ENCODE measurements at places on chromosomes 12 and 14.

DNA sequence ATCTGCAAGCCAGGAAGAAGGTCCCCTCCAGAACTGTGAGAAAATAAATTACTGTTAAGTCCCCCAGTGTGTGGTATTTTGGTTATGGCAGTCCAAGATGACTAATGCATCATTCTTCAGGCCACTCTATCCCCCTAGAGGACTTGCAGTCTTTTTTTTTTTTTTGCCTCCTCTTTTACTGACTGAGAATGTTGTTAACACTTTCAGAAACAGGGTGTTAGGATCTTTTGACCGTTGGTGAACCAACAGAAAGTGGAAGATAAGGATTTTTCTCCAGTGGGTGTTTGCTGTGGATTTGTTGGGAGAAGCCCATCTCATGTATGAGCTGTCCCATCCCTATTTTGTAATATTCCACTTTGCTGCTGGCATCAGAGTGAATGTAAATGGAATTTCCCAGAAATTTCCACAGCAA is 37.8 kb downstream of the MARK3 start:
- peak; percentile 33 for DNase-seq

- DNase-seq, result peak; percentile 50
Observed at GRCh38 chr12:123546281-123546680, 12.8 kb upstream of the RILPL1 start.

DNA sequence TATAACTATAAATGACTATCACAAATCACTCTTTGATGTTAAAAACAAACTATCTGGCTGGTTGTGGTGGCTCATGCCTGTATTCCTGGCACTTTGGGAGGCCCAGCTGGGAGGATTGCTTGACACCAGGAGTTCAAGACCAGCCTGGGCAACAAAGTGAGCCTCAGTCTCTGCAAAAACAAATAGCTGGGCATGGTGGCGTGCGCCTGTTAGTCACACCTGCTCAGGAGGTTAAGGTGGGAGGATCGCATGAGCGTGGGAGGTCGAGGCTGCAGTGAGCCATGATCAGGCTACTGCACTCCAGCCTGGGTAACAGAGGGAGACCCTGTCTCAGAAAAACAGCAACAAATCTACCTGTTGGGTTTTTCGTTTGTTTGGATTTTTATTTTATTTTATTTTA is 5.4 kb downstream of the TXNRD1 start:
- DNase-seq, result no peak

- no peak for DNase-seq
Observed at GRCh38 chr12:130878193-130879185, 6.6 kb downstream of the RAN start.

GRCh38 chr14:77495334-77495733 is 3.3 kb downstream of the ISM2 start:
- no peak for DNase-seq

- DNase-seq, result no peak
Observed at GRCh38 chr14:32980178-32980901, 41.7 kb downstream of the NPAS3 start.

DNA sequence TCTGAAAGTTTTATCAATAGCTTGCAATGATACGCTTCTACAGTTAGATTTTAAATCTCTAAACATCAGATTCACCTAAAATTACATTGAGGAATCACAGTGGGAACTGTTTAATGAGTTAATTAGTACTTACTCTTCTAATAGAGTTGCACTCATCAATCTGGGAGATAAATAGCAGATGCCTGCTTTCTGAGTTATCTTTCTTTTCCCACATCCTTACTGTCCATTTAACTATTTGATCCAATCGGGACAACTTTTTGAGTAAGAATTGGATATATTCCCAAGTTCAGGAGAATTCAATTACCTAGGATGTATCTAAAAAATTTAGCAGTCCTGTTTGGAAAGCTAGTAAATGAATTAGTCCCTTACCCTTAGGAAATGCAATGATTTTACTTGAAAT is 162.3 kb downstream of the KCNH5 start:
- no peak for DNase-seq

- no peak for DNase-seq
Observed at GRCh38 chr14:33045760-33046159, 107.1 kb downstream of the NPAS3 start.

DNA sequence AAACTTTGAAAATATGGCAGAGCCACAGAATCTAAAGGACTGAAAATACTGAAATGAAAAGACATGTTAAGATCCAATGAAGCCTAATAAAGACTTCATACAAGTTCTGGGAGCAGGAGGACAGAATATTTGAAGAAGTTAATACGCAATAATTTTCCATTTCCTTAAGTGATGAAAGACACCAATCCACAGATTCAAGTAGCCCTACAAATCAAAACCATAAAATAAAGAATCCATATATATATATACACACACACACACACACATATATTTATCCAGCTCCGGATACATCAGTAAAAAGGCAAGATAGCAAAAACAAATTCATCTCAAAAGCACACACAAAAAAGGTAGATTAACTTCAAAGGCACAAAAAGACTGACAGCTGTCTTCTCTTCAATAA is 5.7 kb downstream of the NAP1L1 start:
- DNase-seq, result no peak

DNA sequence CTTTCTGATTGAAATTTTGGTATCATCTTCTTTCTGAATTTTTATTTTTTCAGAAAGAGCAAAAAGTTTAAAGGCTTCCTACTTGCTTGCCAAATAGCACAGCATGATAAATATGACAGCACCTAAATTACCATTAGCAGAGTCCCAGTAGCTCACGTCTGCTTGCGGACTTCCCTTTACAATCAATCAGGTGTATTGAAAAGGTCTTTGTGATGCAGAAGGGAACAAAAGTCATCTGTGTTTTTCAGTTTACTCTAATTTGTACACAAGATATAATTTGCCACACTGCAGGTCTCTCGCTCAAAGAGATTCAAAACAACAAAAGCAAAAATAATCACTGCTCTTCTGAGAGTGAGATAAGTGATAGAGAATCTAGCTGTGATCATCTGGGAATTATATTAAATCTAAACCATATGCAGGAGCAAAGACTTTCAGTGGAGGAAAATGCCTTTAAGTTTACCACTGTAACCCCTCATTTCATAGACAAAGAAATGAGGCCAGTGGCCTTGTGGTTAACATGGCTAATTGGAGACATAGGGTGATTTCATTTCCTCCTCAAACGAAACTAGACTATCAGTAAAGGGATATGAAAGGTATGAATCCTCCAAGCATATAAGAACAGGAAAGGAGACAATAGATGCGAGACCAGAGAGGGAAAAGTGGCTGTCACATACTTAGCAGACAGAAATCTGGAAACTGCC is 240.8 kb upstream of the TMPO start:
- DNase-seq, result no peak

GRCh38 chr12:49871263-49871561 is 28.3 kb upstream of the BCDIN3D start:
- DNase-seq, result no peak

- no peak for DNase-seq
Observed at GRCh38 chr12:114287821-114288525, 118.0 kb downstream of the TBX5 start.

DNA sequence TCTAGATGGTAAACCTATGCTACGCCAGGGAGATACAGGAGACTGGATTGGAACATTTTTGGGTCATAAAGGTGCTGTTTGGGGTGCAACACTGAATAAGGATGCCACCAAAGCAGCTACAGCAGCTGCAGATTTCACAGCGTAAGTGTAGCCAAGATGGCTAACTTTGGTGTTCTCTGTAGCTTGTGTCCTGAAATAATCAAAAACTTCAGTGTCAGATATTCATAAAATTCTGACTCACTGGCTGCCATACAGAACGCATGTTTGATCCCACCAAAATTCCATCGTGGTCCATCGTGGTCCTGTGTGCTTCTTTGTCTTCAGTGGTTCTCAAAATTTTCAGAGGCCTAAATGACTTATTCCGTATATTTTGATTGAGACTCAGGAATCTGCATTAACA is 1.3 kb downstream of the STRAP start:
- no peak for DNase-seq

GRCh38 chr12:30968211-30968610 is 41.7 kb downstream of the TSPAN11 start:
- DNase-seq, result no peak

GRCh38 chr12:132003846-132004245 is 54.1 kb downstream of the EP400 start:
- DNase-seq, result peak; percentile 70

- peak; percentile 12 for DNase-seq
Observed at GRCh38 chr14:20332431-20332787, 670 bp downstream of the CCNB1IP1 start.

- no peak for DNase-seq
Observed at GRCh38 chr14:52179141-52179790, 88.2 kb upstream of the PTGDR start.

GRCh38 chr12:53751336-53752191 is at the start of gene CISTR:
TSS of gene CISTR (minus strand) at chr12:53751979.
- no peak for DNase-seq

- DNase-seq, result no peak
Observed at GRCh38 chr14:74510223-74510931, 16.8 kb downstream of the ISCA2 start.

DNA sequence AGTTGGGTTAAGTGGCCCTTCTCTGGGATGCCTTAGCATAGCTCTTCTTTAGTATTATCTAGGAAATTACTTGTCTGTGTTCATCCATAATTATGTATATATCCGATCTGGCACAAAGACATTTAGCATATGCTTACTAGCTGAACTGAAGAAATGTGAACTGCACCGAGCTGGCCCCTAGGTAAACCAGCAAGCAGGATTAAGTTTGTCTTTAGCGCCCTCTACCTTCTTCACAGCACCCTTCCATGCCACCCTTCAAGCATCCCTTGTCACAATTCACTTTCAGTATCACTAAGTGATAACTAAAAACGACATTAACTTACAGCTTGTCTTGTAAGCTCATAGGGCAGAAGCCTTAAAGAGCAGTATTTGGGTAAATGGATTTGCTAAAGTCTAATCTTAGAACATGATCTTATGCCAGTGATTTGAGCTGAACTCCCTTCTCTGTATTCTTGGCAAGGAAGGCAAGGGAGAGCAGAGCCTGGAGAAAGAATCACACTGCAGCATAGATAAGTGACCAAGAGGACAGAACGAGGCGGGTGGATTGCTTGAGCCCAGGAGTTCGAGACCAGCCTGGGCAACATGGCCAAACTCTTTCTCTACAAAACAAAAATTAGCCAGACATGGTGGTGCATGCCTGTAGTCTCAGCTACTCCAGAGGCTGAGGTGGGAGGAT is 2.6 kb upstream of the HAL start:
- peak; percentile 27 for DNase-seq

GRCh38 chr14:102491786-102492530 is 17.6 kb downstream of the ANKRD9 start:
- no peak for DNase-seq

DNA sequence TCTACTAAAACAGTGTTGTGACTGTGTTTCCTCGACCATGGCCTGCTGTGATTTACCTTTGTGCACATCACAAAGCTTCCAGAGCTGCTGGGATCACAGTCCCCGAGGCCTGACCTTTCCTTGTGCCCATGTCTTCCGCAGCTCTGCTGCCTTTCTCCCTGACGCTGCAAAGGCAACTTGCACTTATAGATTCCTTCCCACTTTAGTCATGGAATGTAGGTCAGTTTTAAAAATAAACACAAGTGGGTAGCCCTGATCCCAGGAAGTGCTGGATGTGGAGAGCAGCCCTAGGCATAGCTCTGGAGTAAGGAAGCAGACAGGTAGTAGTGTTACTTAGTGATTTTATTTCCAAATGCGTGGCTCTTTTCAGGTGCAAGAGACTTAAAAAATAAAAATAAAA is 825.7 kb downstream of the AACS start:
- DNase-seq, result no peak

GRCh38 chr14:37573356-37573755 is 21.7 kb downstream of the FOXA1 start:
- DNase-seq, result peak; percentile 18

DNA sequence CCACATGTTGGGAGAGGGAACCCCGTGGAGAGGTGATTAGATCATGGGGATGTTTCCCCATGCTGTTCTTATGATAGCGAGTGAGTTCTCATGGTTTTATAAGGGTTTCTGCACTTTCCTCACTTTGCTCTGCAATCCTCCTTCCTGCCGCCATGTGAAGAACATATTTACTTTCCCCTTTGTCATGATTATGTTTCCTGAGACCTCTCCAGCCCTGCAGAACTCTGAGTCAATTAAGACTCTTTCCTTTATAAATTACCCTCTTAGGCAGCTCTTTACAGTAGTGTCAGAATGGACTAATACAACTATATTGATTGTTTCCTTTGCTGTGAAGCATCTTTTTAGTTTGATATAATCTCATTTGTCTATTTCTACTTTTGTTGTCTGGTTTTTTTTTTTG is 13.1 kb upstream of the RASSF9 start:
- no peak for DNase-seq

GRCh38 chr14:23123419-23123818 is 4.4 kb upstream of the CEBPE start:
- no peak for DNase-seq

DNA sequence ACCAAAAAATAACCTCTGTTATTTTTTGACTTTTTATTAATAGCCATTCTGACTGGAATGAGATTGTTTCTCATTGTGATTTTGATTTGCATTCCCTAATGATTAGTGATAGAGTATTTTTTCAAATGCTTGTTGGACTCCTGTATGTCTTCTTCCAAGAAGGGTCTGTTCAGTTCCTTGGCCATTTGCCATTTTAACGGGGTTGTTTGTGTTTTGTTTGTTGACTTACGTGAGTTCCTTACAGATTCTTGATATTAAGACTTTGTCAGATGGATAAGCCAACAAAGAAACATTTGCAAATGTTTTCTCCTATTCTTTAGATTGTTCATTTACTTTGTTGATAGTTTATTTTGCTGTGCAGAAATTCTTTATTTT is 651.6 kb upstream of the LRFN5 start:
- DNase-seq, result no peak

- DNase-seq, result no peak
Observed at GRCh38 chr12:92648242-92649031, 54.4 kb upstream of the PLEKHG7 start.

GRCh38 chr14:49193332-49194065 is 392.7 kb downstream of the RPS29 start:
- DNase-seq, result no peak

DNA sequence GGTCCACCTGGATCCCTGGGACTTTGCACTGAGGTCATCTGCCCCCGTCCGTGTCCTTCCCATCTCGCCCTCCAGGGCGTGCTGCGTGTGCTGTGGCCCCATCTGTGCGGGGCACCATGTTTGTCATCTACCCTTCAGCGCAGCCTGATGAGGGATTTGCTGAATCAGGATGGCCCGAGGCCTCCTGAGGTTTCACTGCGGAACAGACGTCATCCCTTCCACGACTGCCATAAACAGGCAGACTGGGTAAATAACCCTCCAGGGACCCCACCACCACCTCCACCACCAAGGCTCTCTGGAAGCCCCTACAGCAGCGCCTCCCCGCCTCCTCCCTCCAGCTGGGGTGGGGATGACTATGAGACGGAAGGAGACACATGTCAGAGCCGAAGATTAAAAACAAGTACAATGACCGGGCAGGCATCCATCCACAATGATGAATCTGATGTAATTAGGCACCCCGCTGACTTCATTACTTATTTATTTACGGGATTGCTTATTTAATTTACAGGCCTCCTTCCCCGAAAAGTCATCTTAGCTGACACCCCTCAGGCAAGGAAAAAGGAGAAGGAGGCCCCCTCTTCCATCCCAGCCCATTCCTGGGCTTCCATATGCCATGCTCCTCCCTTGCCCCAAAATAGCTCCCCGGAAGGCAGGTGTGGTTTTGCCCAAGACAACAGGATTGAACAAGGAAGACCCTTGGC is 39.4 kb downstream of the NCOR2 start:
- DNase-seq, result no peak

Measured in HFFc6 (cell line).